ENCODE measurements at places on chromosomes 1 and 21.

DNA sequence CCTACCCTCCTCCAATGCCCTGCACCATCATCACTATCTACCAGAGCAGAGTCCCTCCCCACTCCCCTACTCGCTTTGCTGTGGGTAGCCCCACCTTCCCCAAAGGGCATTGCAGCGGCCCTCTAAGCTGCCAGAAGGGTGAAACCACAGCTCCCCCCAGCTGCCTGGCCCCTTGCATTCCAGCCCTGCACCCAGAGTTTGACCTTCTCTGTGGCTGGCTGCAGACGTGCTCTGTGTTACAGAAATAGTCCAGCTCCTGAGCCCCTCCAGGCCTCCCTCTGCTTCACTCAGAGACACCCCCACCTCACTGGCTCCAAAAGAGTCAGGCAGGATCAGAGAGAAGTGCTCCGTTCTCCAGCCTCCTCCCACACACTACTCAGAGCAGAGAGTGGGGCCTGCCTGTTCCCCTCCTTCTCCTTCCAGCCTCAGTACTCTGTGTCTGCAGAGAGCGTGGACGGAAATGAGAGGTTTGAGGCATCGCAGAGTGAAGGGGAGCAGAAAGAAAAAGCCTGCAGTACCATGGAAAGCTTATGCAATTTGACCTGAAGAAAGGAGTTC is 63.2 kb downstream of the PLEKHA6 start:
- no peak for DNase-seq

- DNase-seq: no peak
Observed at GRCh38 chr1:92442351-92442750, 44.4 kb downstream of the GFI1 start.

DNA sequence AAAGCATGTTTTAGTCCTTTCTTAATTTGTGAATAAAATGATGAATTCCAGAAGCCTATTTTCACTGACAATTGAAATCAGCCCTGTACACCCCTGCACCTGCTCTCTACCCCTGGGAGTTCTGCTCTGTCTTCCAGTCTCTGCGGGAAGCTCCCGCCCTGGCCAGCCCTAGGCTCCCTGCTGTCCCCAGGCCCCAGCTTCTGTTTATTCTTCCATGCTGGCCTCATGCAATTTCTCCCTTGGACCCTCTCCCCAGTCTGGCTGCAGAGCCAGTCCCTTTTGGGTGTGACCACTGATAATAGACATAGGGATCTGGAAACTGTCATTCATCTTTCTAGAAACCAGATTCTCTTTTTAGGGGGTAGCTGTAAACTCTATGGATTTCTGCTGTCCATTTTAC is 258.6 kb downstream of the GRIK3 start:
- DNase-seq: no peak

DNA sequence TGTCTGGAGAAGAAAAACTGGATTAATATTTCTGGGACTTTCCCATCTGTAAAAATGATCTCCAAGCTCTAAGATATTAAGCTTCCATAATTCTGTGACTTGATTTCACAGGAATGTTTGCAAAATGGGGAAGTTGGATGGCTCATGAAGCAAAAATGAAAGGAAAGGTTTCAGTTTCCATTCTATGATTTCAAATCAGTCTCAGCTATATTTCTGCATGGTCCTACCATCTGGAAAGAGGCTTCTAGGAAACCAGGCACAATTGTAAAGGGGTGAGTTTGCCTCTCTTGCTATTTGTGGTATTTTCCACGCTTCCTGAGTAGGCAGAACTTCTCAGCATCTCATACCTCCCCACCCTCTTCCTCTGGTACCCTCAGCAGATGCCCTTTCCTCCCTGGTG is 22.4 kb upstream of the ACTN2 start:
- no peak for DNase-seq

DNA sequence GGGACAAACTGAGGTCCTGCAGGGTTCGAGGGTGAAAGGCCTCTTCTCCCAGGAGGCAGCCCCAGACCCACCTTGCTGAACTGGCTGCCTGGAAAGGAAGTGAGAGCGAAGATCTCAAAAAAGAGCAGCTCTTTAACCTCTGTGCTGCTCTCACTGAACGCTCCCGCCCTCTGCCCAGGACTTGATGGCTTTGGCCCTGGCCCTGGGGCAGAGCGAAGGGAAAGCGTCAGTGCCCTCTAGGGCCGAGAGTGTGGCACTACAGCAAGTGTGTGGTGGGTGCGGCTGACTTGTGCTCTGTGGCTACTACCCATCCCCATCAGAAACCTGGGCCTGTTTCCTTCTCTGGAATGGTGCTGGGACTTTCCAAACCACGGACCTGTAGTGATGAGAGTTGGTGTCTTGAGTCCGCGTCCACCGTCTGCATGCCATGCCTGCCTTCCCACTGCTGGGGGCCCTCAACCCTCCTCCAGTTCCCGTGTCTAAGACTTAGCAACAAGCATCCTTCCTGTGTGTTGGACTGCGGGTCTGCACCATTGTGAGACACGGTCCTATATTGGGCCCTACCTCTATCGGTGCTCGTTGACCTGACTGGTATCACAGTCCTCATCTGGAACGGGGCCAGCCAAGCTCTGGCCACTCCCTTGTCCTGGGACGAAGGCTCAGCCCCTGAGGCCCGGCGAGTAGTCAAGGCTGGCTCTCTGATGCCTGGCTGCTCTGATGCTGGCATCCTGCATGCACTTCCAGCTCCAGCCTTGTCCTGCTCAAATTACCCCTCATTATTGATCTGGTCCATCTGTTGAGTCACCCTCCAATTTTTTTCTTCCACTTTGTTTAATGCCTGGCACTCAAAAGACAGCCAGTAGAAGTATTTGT is 180.3 kb downstream of the DISC1 start:
- DNase-seq: peak; percentile 43

GRCh38 chr1:230163719-230164118 is 96.7 kb downstream of the GALNT2 start:
- DNase-seq: no peak

DNA sequence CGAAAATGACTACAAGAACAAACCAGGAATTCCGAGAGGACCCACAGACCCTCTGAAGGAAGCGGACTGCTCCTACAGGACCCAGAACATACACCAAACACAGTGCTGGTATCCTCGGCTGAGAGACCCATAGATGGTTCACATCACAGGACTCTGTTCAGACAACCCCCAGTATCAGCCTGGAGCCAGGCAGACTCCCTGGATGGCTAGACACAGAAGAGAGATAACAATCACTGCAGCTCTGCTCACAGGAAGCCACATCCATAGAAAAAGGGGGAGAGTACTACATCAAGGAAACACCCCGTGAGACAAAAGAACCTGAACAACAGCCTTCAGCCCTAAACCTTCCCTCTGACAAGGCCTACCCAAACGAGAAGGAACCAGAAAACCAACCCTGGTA is 434.0 kb upstream of the NR5A2 start:
- no peak for DNase-seq

- DNase-seq: no peak
Observed at GRCh38 chr21:43590194-43590593, 69.1 kb downstream of the HSF2BP start.

All from activated naive CD4-positive, alpha-beta T cell treated with anti-CD3 and anti-CD28 coated beads, Interleukin-2, amount 10 ng/mL, durations not matched to agents 7 days and 5 days (primary cell).